Myocyte (in vitro differentiated cells): ENCODE measurements at places on chromosomes 11 and 22. TPM values are rescaled to one million over a fixed set of nuclear protein-coding genes. Genes with fewer than 3 reads are reported as not detected.

GRCh38 chr11:61861634-61862033 is 29.7 kb downstream of the FADS3 start:
- DNase-seq, result no peak

- no peak for DNase-seq
Measured at GRCh38 chr11:40354121-40354520, 1105.3 kb downstream of the LRRC4C start.

The KDM4E gene
- not detected in 2 replicates for total RNA-seq

DNA sequence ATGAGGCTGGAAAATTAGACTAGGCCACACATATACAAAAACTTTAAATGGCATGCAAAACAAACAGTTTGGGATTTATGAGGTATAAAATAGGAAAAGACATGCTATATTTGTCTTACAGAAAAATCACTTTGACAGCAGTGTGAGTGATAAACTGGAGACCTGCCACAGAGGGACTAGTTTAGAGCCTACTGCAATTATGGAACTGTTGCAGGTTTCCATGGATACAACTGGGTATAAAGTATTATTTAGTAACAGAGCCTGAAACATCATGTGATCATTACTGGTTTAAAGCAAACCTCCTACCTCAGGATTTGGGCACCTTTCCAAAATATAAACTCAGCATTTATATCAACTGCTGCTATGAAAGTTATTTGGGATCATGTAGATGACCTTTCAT is 1032.5 kb downstream of the DLG2 start:
- no peak for DNase-seq

DNA sequence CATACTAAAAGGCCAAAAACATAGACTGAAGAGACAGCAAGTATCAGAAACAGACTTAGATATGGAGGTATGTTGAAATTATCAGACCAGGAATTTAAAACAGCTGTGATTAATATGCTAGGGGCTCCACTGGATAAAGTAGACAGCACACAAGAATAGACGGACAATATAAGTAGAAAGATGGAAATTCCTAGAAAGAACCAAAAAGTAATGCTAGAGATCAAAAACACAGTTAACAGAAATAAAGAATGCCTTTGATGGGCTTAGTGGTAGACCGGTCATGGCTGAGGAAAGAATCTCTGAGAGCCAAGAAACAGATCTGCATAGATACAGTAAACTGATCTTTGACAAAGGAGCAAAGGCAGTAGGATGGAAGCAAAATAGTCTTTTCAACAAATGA is 250.2 kb downstream of the SWAP70 start:
- DNase-seq, result no peak

- no peak for DNase-seq
Measured at GRCh38 chr11:106763501-106763900, 254.8 kb downstream of the GUCY1A2 start.

- DNase-seq, result no peak
Measured at GRCh38 chr22:19974268-19974861, 32.7 kb upstream of the TXNRD2 start.

DNA sequence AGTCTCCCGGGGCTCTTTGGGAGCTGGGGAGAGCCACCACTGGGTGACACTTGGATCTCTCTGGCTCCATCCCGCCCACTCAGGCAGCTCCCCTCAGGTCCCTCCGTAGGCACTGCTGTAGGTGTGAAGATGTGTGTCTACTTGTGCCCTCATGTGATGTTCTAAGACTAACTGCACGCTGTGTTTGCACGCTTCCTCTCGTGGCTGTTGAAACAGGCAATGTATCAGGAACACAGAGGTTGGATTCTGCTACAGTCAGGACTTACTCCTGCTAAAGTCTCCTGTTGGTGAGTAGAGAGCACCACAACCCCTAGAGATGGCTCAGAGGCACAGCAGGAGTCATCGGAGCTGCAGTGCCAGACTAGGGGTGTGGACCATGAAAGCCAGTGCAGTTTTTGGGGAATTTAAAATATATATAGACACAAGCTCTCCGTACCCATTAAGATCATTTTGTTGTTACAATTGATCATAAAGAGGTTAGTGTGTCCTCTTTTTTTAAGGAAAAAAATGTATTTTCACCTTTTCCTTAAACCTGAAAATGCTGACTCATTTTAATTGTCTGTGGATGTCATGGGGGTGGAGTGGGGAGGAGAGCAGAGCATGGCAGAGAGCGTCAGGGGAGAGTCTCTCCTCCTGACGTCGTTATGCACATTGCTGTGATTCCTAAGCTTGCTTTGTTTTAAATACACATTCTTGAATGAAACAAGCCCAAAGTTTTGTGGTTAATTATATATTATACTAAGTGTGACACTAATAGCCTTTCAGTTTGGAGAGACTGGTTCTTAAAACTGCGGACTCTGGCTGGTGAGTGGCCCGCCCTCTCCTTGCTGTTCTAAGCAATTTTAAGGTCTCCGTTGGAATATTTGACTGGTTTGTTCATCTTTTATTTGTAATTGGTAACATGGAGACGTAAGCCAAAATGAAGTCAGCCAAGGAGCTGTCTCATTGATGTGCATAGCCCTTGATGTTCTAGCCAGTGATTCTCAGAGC is 16.2 kb upstream of the CTTN start:
- no peak for DNase-seq

DNA sequence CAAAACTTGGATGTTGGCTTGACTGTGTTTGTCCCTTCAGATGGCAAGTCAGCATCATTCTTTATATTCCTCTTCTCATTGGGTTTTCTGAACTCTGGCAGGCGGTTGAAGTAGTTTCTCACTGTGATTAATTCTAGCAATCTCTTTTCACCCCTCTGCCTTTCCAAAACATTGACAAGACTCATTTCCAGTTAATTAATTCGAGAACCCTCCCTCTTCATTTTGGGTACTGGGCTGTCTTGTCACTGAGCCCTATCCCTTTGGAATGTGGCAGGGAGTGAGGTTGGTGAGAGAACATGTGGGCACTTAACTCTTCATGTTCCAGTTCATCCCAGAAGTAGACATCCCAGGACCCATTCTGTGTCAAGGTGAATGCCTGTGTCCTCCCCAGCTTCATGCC is 133.0 kb downstream of the WNT7B start:
- no peak for DNase-seq

- DNase-seq, result no peak
Measured at GRCh38 chr11:74870485-74870884, 78.4 kb downstream of the XRRA1 start.

- DNase-seq, result no peak
Measured at GRCh38 chr11:128318856-128319474, 268.4 kb downstream of the ETS1 start.

DNA sequence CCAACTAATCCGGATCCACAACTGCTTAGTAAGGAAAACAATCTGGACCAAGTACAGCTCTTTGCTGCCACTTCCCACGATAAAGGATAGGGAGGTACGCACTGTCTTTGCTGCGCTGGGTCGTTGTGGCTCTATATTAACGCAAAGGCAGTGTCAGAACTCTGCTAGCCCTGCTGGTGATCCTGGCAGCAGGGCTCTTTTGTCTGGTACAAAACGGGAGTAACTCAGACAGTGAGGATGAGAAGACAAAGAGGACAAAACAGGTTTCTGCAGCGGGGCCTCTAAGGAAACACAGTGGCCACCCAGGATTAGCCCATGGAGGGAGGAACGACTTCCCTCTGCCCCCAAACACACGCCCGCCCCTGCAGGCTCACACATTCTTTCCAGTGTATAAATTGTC is 26.1 kb downstream of the GAL start:
- no peak for DNase-seq

GRCh38 chr11:121780971-121781370 is 328.2 kb upstream of the SORL1-AS1 start:
- DNase-seq, result no peak

DNA sequence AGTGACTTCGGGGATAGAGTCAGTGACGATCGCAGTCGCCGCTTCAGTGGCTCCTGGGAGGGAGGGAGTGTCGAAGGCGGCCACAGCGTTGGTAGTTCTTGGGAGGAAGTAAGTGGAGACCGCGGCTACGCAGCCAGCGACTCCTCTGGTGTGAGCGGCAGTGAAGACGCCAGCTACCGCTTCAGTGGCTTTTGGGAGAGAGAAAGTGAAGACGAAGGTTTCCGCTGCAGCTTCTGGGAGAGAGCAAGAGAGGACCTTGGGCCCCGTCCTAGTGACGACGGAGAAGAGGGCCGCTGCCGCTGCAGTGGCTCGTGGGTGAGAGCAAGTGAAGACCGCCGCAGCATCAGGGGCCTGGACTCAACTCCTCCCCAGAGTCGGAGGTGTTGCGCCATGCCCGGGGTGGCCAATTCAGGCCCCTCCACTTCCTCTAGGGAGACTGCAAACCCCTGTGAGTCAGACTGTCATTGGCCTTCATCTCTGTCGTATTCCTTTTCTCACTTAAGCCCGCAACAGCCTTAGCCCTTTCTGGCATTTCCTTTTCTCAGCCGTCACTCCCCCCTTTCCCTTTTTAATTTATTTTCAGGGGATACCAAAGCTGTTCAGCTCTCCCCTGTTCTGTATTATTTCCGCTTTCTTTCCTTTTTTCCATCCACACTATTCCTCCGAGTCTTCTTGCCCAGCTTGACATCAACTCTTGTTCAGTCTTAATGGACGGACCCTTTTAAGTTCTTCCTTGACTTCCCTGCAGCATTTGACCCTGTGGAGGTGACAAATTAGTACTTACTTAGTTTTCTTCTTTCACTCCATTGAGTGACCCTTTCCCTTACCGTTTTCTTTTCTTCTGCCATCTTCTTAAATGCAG is 1.0 kb downstream of the ANKRD42 start:
- DNase-seq, result peak; percentile 51

The NXPE4 gene
- total RNA-seq, result not detected in 2 replicates

- no peak for DNase-seq
Measured at GRCh38 chr11:113248702-113249490, 65.5 kb upstream of the TTC12 start.

DNA sequence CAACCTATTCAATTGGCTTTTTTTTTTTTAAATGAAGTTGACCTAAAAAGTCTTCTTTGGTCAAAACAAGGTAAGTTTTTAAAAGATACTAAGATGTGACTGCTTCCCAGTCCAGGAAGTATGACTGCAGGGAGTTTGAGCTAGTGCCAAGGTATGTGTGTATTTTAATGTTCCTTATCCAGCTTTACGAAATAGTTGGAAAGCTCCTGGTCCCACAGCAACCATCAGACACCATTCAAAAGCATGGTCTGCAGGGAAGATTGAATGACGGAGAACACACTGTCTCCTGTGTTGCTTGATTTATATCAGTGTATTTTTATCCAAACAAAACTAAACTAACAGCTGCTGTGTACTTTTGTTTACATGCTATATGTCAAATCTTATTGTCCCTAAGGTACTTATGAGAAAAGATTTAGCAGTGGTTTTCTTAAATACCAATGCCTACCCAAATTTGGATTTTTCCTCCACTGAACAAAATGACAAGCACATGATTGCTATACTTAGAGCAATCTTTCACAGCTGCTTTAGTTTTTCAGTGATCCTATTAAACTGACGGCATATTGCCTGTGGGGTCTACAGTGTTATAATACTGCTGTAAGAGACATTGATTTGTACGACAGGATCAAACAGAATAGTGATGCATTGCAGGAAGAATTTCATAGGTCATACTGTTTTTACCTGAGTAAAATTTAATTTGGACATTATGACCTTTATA is 122.9 kb downstream of the DCDC1 start:
- DNase-seq, result no peak
